H1 (cell line): ENCODE measurements at places on chromosomes 1 and 21.

DNA sequence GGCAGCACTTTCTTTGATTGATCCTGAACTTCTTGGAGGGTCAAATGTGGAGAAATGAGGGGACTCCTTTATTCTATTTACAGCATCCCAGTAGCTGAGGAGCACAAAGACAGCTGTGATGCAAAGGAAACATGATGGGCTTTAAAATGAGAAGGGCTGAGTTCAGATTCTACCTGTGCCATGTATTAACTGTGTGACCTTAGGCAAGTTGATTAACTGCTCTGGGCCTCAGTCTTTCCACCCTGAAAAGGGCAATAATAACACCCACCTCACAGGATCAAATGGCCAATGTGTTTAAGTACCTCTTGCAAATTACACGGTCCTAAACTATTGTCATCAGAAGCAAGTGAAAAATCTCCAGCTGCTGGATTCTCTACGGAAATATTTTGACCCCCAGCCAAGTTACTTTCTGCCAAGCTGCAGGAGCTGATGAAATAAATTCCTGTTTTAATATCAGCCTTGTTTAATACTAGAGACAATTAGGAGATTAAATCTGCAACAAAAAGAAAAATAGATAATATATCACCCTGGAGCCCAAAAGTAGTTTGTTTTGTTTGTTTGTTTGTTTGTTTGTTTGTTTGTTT is 15.7 kb downstream of the TMEM81 start:
- H3K4me1 ChIP-seq = no peaks in the 10 kb centered on the region
- no peak overlapping the region for H3K27ac ChIP-seq

- no peak overlapping the region for H3K27ac ChIP-seq
- H3K4me1 ChIP-seq = no peaks in the 10 kb centered on the region
- H3K27me3 ChIP-seq = no peaks in the 10 kb centered on the region
- peaks cover 49% of the 10 kb centered on the region for H3K36me3 ChIP-seq
- no peak for DNase-seq
Measured at GRCh38 chr1:228242409-228242808, 34.6 kb downstream of the OBSCN start.

- H3K4me3 ChIP-seq = no peak overlapping the region
- H3K36me3 ChIP-seq = no peaks in the 10 kb centered on the region
- DNase-seq = no peak
- no peaks in the 10 kb centered on the region for H3K27me3 ChIP-seq
Measured at GRCh38 chr21:25179116-25179515, 428.2 kb downstream of the MRPL39 start.

- DNase-seq = no peak
- H3K4me3 ChIP-seq = no peak overlapping the region
Measured at GRCh38 chr1:64623750-64624191, 121.1 kb upstream of the RAVER2 start.

DNA sequence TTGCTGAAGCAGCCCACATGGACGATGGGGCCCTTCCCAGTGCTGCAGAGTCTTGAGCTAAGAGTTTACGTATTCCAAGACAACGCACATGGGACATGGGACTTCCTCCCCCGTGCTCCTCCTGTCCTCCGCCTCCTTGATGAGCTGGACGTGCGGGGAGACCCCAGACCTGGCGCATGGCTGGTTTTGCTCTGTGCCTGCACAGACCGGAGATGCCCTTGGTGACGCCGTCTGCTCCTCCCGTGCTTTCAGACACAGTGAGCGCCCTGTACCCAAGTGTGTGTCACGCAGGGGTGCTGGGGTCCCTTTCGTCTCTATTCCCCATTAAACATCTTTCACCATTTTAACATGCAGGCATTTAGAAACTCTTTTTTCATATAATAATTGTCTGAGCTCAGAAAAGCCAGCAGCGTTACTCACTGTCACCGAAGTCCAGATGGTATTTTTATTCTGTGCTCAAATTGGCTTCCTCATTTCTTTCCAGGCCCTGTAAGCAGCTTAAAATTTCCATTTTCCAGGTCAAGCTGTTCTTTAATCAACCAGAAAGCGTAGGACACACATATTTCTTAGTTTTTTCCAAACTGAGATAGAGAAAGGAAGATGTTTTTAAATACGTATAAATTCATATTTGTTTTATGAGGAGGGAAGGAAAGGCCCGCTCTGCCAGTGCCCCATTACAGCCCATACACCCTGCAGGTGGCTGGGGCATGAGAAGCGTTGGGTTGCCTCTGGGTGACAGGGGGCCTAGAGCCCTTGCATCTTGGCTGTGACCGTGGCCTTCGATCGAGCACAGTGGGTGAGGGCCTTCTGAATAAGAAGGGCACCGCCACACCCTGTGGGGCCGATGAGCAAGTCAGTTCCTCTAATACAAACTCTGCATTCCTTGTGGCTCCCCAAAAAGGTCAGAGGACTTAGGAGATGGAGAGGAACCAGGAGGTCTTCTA is 17.9 kb upstream of the ZBTB21 start:
- H3K36me3 ChIP-seq = no peaks in the 10 kb centered on the region
- DNase-seq = no peak
- H3K27ac ChIP-seq = no peak overlapping the region
- H3K4me3 ChIP-seq = no peak overlapping the region

DNA sequence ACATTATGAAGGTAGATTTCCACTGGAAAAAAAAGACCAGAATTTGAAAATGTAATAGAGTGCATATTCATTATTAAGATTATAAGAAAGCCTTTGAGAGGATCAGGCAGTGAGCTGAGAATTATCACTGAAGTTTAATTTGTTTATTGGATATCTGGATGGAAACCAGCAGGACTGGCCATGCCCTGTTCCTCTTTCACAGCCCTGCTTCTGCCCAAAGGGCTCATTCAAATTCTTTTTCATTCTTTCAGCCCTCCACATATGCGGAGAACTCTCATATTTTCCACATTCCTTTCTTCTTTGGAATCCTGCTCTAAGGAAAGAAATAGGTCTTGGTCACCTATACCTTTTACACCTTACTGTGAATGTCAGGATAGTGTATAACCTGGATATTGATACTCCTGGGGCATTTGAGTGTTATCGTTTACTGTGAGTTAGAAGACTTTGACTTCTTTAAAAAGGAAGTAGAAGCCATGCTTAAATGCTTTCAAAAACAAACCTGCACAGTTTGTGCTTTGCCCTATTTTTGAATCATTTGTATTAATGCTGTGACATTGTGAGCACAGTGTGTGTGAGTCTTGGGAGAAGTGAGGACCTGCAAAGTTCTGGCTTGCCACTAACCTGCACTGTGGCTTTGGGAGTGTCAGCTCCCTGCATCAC is 35.5 kb downstream of the ST6GALNAC3 start:
- no peaks in the 10 kb centered on the region; the same call in 1 of the 2 replicates for H3K4me1 ChIP-seq
- no peaks in the 10 kb centered on the region for H3K27me3 ChIP-seq
- H3K27ac ChIP-seq = no peak overlapping the region
- H3K36me3 ChIP-seq = no peaks in the 10 kb centered on the region

DNA sequence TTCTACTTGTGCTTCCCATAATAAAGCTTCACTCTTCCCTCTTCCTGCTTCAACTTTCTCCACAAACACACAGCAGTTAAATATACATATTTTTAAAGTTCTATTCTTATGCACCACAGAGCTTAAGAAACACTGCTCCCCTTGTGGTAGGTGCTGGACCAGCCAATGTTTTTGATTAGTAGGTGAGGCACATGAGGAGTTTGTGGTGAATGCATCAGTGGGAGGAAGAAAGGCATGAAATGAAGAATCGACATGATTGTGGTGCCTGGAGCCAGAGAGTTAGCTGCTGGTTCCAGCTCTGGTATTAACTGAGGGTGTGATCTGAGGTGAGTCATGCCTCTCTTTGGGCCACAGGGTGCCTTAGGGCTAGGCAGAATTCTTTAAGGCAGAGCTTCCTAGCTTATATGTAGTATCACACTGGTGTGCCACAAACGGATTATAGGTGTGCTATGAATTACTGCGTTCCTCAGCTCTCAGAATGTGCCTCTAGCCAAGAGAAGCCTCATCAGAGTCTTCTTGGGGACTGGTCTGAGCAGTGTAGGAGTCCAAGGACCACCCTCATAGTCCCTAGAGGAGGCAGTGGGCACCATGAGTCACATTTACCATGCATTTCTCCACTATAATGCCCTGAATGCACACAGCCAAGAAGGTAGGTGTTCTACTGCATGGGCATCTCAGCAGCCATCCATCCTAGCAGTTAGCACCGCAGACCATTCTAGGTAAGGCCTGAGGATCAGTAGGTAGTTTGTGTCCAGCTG is 97.4 kb upstream of the SGIP1 start:
- H3K36me3 ChIP-seq = no peaks in the 10 kb centered on the region
- no peak overlapping the region; the same call in 1 of the 2 replicates for H3K27ac ChIP-seq
- no peak for DNase-seq
- H3K4me1 ChIP-seq = no peaks in the 10 kb centered on the region
- H3K27me3 ChIP-seq = no peaks in the 10 kb centered on the region

DNA sequence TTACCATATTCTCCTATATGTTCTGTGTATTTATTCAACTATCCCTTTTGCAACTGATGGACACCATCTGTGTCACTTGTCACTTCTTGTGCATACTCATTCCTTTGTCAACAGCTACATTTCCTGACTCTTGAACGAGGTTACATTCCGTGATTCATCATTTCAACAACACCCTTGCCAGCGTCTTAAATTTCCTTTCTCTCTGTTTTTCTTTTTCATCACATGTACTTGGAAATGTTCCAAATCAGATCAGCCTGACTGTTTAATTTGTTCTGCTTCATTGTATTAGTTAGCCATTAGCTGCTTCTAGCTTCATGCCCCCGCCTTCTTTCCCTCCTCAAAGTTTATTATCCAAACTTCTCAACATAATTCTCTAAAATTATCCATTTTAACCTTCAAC is 173.0 kb downstream of the ADGRL4 start:
- no peaks in the 10 kb centered on the region for H3K27me3 ChIP-seq
- no peak overlapping the region for H3K27ac ChIP-seq
- H3K36me3 ChIP-seq = no peaks in the 10 kb centered on the region
- no peak for DNase-seq
- no peaks in the 10 kb centered on the region for H3K4me1 ChIP-seq
- no peak overlapping the region for H3K4me3 ChIP-seq
